ENCODE measurements at places on chromosomes 7 and 10. TPM values are rescaled to one million over a fixed set of nuclear protein-coding genes. Genes with fewer than 3 reads are reported as not detected.

Gene MSMB
- not detected for total RNA-seq

GRCh38 chr7:44639671-44640321, 33.4 kb downstream of the OGDH start:
- no peak for DNase-seq

DNA sequence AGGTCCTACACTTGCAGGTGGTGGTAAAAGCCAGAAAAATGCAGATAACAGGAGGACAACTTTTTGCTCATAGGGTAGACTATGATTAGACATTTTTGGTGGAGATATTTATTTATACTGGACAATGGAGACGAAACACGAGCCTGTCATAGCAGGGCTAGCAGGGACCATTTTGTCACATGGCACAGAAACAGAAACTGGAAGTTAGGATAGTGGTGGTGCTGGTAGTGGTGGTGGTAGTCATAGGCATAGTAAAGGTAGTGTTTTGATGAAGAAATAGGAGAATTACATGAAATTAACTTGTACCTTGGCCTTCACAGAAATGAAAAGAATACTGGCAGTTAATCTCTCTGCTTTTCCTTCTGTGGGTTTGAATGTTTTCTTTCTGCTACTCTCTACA, 8.8 kb upstream of the MGAM start:
- DNase-seq = no peak

DNA sequence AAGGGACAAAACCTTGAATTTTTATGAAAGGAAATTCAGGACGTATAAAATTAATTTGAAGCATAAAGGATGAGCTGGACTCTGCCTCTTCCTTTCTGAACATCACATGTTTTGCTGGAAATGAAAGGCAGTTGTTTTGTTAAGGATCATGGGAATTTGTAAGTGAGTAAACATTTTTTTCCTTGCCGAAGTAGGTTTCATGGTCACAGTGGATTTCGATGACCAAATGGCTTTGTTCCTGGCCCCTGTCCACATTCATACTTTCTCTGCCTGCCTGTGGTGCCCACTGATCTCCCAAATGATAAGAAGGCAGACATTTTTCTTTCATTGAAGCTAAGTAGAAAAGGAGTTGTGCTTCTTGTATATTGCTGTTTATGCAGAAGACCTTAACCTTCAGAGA, 104.2 kb downstream of the ARID5B start:
- no peak for DNase-seq

GRCh38 chr7:51261950-51262795, 54.4 kb downstream of the COBL start:
- DNase-seq = peak; percentile 37

GRCh38 chr10:127860592-127860991, 32.1 kb downstream of the CLRN3 start:
- no peak for DNase-seq

DNA sequence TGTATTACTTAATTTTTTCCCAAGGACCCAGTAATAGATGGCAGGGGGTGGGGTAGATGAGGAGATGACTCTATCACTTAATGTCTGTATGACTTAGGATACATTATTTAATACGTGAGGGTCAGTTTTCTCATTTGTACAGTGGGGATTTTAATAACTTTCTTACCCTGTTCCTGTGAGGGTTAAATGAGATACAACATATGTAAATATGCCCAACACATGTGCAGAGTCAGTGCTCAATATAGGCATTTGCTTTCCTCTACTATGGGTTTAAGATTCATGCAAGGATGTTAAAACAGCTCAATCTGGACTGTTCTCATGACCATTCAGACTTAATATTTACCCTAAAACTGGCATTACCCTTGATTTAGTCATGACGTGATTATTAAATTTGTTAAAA, 31.2 kb downstream of the ST7 start:
- no peak for DNase-seq

GRCh38 chr10:35421553-35422178, 85.4 kb downstream of the CCNY start:
- DNase-seq = no peak

DNA sequence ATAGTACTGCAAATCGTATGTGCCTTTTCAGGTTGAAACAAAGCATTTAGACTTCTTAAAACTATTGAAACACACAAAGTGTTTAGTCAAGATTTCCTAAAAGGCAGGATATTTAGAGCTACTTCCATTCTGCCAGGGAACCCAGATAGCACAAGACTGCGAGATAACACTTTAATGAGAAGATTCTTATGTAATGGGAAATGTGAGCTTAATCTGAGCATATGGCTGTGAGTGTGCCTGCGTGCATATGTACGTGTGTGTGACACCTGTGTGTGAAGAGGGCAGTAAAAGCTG, 14.3 kb upstream of the JCAD start:
- DNase-seq = no peak

DNA sequence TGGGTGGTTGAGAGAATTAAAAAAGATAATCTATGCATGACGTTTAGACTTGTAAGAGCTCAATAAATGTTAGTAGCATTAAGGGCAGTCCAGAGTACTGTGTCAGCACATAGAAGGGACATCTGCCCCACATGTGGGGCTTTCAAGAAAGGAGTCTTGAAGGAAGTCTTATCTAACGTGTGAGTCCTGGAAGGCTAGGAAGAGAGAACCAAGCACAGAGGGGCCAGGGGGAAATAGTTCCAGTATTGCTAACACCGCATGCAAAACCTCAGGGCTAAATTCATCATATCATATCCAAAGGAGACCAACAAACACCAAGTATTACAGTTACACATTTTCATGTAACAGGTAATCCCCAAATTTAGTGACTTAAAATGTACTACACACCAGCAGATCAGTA, 122.7 kb downstream of the AOAH start:
- DNase-seq = peak; percentile 6

- DNase-seq = no peak
Measured at GRCh38 chr7:88201305-88201704, 18.5 kb downstream of the SRI start.
